ENCODE measurements at places on chromosomes 16 and 17.

DNA sequence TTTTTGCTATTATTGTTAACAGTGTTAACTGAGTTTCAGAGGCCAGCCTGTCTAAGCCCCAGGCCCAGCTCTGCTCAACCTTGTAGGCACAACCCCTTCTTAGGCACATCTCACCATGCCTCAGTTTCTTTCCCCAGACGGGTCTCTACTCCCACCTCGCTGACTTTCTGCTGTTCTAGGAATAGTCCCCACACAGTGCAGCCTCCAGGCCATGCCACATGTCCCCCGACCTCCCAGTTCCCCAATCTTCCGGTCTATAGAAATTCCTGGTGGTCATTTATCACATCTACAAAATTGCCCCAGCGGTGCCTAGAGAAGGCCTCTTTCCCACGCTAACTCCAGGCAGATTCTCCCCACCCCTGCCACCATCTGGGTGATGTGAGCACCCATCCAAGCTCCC, 34.8 kb downstream of the ADGRG5 start:
- DNase-seq: no peak

GRCh38 chr17:14033166-14033565, 36.1 kb upstream of the COX10 start:
- DNase-seq: no peak

GRCh38 chr16:30397056-30397455, 1.8 kb downstream of the ZNF48 start:
- no peak for DNase-seq

GRCh38 chr17:64037802-64038201, 17.4 kb upstream of the ICAM2 start:
- DNase-seq: no peak

DNA sequence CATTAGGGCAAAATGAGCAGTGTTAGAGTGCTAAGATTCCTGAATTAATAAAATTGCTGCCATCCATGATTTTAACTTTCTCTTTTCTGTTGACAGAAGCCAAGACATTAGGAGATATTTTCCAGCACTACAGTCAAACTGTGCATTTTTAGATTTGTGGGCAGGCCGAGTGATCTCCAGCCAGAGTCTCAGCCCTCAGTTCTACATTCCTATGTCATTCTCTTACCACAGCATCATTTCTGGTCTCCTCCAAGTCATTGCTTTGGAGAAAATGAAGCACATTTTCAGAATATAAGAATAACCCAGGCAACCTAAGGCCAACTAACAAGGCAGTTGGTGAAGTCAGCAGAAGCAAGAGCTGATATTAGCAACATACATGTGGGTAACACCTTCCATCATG, 74.6 kb upstream of the NUDT7 start:
- DNase-seq: peak; percentile 7

- no peak for DNase-seq
Observed at GRCh38 chr17:17832032-17832363, 4.8 kb downstream of the SREBF1 start.

GRCh38 chr17:58402047-58402446, 15.3 kb downstream of the RNF43 start:
- DNase-seq: peak; percentile 57

- peak; percentile 50 for DNase-seq
Observed at GRCh38 chr16:69270831-69271230, 40.3 kb upstream of the VPS4A start.

DNA sequence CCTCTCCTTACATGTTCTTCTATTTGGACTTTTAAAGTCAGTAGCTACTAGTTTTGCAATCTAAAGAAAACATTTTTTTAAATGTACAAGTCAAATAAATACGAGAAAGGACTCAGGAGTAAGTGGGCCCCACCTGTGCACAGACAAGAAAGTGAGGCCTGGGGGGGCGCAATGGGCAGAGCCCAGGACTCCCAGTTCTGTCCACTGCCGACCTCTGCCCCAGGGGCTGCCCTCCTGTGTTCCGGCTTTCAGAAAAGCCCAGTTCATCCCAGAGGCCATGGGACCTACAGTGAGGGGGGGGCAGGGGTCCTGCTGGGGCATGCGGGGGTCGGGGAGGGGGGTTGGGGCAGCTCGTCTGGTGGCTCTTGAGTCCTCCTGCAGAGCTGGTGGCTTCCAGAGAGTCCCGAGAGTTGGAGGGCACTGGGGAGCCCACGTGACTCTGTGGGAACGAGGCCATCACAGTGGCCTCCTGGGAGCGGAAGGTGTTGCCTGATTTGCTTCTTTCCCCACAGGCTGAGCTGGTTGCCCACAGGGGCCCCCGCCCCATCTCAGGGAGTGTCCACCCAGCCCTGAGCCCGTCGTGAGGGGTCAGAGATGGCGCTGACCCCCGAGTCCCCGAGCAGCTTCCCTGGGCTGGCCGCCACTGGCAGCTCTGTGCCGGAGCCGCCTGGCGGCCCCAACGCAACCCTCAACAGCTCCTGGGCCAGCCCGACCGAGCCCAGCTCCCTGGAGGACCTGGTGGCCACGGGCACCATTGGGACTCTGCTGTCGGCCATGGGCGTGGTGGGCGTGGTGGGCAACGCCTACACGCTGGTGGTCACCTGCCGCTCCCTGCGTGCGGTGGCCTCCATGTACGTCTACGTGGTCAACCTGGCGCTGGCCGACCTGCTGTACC, 2.4 kb downstream of the UTS2R start:
- DNase-seq: no peak

- no peak for DNase-seq
Observed at GRCh38 chr16:2813771-2814221, 3.2 kb upstream of the PRSS21 start.

GRCh38 chr17:46061435-46061834, 62.4 kb downstream of the STH start:
- no peak for DNase-seq

DNA sequence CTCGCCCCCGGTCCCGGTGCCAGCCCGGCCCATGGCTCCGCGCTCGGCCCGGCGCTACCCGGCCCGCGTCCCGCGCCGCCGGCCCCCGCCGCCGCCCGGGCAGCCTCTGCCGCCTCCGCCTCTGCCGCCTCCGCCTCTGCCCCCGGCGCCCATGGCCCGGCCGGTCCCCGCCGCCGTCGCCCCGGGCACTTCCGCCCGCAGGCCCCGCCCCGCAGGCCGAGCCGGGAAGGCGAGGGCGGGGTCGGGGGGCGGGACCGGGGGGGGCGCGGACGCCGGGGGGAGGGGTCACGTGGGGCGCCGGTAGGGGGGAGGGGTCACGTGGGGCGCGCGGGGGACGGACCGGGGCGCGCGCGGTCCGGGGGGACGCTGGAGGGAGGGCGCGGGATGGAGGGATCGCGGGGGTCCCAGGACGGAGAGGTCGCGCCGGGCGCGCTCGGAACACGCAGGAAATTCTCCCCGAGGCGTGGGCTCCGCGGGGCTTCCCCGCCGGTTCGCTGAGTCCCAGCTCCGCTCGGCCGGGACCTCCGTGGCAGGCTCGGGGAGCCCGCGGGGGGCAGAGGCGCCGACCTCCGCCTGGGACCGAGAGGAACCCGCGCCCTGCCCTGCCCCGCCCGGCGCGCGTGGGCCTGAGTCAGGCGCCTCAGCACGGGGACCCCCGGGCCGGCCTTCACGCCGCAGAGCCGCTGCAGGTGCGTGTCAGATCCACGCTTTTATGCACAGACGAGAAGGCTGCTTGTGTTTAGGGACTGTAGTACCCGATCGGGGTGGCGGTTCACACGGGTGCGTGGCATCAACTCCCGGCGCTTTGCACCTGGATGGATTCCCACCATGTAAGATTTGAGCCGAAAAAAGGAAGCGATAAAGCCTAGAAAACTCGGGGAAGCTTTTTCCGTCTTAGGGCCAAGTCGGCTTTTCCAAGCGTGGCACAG, at the start of gene PGAP6:
PGAP6 (minus strand) TSS at position 190 of the 929 bp plus-strand sequence; CDS start at position 33, 157 bp downstream.
- DNase-seq: peak; percentile 54

- DNase-seq: no peak
Observed at GRCh38 chr17:79990051-79990592, 45.5 kb downstream of the TBC1D16 start.

DNA sequence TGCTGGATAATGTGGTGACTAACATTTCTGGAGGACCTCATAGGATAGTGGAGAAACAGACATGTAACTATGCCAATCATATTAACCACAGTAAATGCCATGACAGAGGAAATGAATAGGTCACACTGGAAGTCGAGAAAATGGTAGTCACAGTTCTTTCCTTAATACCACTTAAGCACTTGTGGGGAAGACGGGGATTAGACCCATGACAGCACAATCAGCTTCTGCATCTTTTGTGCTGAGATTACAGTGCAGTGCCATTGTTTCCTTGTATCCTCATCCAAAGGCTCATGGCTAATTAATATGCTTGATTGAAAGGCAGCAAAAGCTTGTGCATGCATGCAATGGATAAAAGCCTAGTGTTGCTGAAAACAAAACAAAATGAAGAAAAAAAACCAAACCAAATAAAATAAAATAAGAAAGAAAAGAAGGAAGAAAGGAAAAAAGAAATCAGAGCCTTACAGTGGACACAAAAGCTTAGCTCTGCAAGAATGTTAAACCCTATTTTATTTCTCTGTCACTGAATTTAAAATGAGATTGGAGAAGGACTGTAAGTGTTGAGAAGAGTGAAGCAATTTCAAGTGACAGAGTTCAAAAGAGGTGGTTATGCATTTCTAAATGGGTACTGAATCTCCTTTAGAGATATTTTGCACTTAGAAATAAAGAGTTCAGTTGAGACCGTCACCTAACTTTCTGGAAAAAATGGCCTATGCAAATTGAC, 1011.9 kb downstream of the CDH8 start:
- DNase-seq: no peak

DNA sequence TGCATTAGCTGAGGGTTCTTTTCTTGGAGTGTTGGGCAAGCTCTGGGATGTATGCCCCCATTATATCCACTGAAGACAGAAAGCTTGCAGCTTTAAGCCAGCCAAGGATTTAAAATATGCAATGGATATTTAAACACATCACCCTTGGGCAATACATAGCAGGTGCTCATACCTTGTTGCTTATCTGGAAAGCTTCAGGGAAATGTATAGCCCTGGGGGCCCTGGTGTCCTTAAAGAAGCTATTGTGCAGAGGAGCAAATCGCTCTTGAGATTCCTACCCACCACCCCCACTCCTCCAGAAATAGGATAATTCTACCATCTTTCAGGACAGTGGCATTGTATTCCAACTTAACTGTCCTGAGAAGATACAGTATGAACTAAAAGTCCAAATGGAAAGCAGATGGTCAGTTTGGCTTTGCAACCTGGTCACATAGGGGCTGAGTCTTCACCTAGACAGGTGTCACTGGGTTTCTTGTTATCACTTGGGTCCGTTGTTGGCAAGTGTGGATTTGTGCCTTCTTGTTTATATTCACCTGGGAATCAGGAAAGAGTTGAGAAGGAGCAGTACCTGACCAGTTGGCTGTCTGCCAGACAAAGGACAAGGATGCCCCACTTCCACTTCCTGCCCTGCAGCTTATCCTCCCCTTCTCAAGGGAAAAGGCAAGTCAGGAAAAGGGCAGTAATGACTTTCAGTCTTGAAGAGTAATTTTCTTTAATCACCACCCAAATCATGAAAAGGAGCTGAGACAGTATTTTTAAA, 3.4 kb downstream of the ANKRD40CL start:
- DNase-seq: no peak

DNA sequence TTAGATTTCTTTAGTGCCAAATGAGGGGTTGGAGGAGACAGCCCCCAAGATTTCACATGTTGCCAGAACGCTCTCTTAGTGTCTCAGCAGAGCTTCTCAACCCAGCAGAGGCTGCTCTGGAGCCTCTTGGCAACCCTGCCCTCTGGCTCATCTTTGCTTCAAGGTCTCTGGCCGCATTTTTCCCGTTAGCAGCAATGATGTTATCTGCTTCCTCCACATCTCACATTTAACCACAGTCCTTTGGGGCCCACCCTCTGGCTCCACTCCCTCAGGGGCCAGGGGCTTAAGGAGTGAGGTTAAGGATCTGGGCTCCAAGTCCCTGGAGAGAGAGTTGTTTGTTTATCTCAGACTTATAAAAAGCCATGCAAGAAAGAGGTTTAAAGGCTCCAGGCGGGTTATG, 3.3 kb upstream of the XYLT1 start:
- peak; percentile 33 for DNase-seq

GRCh38 chr16:87851601-87852000, 17.7 kb downstream of the SLC7A5 start:
- DNase-seq: no peak

GRCh38 chr17:37828651-37829124, 83.8 kb upstream of the HNF1B start:
- peak; percentile 20 for DNase-seq

GRCh38 chr16:85296859-85297660, 184.8 kb upstream of the CIBAR2 start:
- peak; percentile 35 for DNase-seq

GRCh38 chr17:57152967-57153528, 68.0 kb downstream of the AKAP1 start:
- no peak for DNase-seq

GRCh38 chr17:73524941-73525679, 119.1 kb downstream of the SDK2 start:
- no peak for DNase-seq

GRCh38 chr17:69287168-69287567, 39.8 kb downstream of the ABCA5 start:
- DNase-seq: peak; percentile 8

- no peak for DNase-seq
Observed at GRCh38 chr17:13395346-13395745, 206.4 kb downstream of the HS3ST3A1 start.

GRCh38 chr16:82108774-82109173, 61.2 kb downstream of the MPHOSPH6 start:
- no peak for DNase-seq

DNA sequence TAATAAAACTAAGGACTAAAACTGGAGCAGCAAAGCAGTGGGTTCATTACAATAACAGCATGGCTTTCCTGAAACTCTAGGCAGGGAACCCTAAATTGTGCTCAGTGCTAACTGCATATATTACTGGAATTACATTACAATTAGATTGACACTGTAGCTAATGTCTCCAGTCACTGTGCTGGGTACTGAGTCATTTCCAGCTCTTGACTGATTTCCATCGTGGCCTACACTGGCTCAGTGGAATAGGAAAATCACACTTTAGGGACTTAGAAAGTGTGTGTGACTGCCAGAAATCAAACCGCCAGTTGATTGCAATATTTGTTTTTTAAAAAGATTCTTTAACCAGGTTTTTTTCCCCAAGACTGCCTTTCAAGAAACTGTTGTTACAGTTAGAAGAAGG, 1447.4 kb upstream of the GOT2 start:
- no peak for DNase-seq
